ENCODE measurements at places on chromosomes 13 and 19.

DNA sequence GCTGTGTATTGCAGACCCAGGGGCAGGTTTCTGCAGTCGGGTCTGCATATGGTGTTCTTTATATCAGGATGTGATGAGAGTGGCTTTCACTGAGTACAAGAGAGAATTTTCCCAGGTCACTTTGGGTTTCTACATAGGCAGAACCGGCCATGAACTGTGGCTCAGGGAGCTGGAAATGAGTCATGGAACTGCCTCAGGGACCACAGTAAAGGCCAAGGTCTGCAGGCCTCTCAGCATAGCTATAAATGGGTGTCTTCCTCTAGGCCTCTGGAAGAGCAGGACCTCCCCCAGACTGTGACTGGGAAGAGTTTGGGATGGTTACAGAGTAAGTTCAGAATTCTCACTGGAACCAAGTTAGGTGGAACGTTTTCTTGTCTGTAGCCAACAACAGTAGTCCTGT lies 51.8 kb upstream of the ZNF681 start:
- DNase-seq, result no peak

- no peak for DNase-seq
Measured at GRCh38 chr13:112455476-112456059, 79.4 kb downstream of the SPACA7 start.

DNA sequence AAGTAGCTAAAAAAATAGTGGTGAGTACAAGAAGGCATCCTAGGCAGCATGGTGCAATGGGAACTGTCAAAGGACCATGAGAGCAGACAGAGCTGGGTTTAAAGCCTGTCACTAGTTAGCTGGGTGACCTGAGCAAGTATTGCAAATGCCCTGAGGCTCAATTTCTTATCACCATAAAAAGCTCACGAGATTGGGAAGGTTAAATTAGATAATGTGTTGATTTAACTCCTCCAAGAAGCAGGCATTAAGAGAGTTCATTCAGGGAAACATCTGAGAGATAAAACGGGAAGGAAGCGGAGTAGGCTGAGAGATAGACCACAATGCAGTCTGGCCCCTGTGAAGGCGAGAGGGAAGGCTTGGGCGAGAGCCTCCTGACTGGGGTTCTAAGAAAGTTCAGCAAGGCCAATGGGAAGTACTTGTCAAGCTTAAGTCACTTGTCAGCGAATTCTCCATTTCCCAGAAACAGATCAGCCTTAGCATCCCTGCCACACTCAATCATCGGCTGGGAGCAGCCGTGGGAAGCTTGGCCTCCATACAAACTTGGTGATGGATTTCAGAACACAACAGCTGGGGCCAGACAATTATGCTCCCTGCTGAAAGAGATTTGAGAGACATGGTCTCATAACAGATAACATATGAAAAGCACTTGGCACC lies 105.5 kb downstream of the POU4F1 start:
- no peak for DNase-seq

DNA sequence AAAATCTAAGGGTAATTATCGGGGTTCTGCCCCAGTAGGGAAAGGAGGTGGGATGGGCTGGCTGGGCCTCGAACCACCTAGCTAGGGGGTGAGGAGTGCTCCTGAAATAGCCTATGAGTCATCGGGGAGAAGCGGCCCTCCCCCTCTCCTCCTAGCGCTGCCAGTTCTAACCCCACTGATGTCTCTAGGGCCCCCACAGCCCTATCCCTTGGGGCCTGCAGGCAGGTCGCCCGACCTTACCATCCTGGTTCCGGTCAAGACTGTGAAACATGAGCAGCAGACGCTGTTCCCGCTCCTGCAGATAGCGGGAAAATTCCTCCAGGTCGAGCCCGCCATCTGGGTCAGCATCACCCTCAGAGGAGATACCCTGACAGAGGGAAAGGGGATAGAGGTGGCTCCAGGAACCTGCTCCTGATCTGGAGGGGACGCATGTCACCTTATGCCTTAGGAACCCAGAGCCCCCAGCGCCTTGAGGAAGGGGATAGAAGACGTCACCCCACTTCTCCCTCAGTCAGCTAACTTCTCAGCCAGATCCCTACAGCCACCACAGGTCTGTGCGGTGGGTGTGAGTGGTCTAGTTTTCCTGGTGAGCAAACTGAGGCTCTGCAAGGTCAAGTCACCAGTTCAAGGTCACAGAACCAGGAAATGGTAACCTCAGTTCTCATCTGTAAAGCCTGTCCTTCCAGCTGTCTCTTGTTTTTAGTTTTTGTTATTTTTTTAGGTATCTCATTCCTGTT lies 1.5 kb downstream of the SLC25A23 start:
- peak; percentile 50 for DNase-seq

- DNase-seq, result peak; percentile 87
Measured at GRCh38 chr19:459724-460511, 915 bp downstream of the SHC2 start.

- peak; percentile 94 for DNase-seq
Measured at GRCh38 chr13:93227878-93228642, 1.5 kb downstream of the GPC6 start.

GRCh38 chr13:110499621-110500281 lies 61.8 kb downstream of the RAB20 start:
- no peak for DNase-seq

DNA sequence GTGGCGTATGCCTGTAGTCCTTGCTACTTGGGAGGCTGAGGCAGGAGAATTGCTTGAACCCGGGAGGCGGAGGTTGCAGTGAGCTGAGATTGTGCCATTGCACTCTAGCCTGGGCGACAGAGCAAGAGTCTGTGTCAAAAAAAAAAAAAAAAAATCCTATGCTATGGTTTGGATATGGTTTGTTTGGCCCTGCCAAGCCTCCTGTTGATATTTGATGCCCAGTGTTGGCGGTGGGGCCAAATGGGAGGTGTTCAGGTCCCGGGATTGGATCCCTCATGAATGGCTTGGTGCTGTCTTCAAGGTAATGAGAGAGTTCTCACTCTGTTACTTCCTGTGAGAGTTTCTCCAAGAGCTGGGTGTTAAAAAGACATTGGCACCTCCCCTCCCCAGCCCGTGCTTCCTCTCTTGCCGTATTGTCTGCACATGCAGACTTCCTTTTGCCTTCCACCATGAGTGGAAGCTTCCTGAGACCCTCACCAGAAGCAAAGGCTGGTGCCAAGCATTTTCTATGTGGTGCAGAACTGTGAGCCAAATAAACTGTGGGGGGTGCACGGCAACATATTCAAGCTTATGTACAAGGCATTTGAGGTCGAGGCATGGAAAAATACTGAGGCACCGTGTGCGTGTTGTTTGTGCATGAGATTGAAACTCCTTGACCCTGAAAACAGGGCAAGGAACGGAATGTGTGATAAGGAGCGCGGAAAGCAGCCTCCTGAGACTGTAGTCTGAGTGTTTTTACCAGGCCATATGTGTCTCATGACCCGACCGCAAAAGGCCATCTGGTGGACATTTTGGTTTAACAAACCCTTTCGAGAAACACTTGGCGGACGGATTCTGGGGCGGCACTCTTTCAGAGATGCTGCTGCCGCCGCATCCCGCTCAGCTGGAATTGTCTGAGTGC lies 7.3 kb downstream of the SIGLEC9 start:
- DNase-seq, result no peak

- no peak for DNase-seq
Measured at GRCh38 chr13:44395976-44396694, 22.5 kb downstream of the SERP2 start.

GRCh38 chr13:67150608-67151007 lies 79.5 kb downstream of the PCDH9 start:
- DNase-seq, result no peak

DNA sequence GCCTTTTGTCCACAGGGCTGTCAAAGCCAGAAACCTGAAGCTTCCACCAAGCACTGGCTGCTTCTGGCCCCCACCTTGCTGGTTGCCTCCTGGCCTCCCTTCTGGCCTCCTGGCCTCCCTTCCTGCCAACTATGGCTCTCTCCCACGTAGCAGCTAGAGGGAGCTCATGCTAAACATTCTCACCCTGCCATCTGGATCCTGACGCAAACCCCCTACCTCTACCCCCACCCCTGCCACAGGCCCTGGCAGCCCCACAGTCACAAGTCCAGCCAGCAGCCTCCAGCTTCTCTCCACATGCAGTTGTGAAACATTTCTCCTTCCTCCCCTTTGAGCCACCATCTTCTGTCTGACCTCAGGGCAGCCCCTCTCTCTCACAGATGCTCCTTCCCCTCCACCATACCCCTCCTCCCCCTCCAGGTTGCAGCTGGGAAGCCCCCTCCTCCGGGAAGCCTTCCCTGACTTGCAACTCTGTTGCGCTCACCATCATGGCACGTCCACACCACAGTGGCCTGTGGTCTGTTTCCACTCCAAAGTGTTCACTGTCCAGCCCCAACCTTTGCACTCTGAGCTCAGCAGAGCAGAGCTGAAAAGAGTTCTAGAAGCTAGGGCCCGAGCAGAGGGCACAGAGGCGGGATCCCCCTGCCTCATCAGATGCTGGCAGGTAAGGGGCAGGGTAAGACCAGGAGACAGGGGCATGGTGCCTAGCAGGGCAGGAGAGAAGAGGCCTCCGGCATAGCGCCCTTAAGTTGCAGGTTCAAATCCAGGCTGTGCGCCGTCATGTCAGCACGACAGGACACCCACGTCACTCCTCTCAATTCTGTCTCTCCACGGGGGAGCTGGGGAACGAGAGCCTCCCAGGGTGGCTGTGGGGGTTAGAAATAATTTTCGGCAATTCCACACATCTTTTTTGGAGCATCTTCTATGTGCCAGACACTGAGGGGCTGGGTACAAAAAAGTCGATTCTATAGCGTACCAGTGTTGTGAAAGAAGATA lies 7.3 kb downstream of the ADGRL1 start:
- DNase-seq, result no peak
